NCI-H1048 (cell line): ENCODE measurements at places on chromosomes 6 and 20.
A peak's percentile ranks its signal among the peaks of the same experiment; 100 is the strongest.

- DNase-seq: no peak
These were observed 167.4 kb downstream of the HDGFL1 start for GRCh38 chr6:22736740-22737139.

- DNase-seq: peak; percentile 65
These were observed 86.7 kb upstream of the SYNDIG1 start for GRCh38 chr20:24382743-24383142.

GRCh38 chr6:113103634-113104361 lies 753.3 kb upstream of the MARCKS start:
- no peak for DNase-seq

- no peak for DNase-seq
These were observed 28.5 kb upstream of the SNRPB2 start for GRCh38 chr20:16701296-16701695.

DNA sequence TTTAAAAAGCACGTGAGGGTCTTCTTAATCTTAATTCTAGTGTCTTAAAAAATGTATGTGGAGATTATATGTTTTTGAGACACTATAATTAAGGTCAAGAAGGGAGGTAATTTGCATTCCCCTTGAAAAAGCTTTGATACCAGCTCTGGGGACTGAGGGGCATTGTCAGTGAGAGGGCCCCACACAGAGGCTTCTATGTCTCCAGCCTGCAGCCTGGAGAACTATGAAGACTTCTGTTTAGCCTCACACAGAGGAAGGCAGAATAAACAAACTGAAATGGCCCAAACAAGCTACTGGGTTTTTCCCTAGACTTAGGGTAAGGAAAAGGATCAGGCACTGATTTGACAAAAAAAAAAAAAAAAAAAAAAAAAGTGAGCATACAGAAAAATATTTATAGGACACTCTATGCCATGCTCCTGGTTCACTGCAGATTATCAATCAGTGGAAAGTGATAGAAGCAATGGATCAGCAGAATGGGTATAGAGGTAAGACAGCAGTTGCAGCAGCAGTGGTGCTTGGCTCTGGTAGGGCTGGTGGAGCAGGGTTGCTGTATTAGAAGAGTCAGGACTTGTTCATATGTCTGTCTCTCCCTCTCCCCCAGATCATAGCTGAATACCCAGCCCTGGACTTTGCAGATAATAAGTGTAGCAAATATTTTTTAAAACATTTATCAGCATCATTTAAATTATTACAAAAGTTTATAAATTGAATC lies 85.4 kb downstream of the KLHL32 start:
- no peak for DNase-seq

GRCh38 chr6:37845026-37845911 lies 25.7 kb downstream of the ZFAND3 start:
- DNase-seq: no peak

- DNase-seq: no peak
These were observed 32.8 kb upstream of the SSTR4 start for GRCh38 chr20:23002276-23002675.
